ENCODE measurements at places on chromosomes 3 and 15.

- no peak for DNase-seq
Observed at GRCh38 chr3:73394240-73394639, 230.5 kb downstream of the PDZRN3 start.

- DNase-seq: no peak
Observed at GRCh38 chr15:31347067-31347975, 20.7 kb downstream of the KLF13 start.

DNA sequence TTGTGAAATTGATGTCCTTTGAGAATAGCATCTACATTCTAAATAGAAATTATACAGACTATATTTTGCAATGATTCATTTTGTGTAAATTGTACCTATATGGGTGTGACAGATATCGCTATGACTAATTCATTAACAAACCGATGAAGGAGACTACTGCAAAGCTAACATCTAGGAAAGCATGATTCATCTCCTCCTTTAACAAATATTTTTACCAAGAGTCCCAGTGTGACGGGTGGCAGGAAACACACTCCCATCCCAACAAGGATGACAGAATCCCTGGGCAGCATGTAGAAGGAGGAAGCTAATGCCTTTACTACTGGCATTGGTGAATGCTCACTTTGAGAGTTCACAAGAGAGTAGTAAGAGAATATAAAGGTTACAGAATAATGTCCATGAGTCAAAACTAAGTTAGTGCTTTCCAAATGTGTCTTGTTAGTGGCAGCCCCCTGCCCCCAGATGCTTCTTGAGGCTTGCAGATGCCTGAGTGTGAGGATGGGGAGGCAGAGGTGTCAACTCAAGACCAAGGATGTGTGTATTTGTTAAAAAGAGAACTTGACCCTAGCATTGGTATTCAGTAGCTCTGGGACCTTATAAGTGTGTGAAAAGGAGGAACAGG is 180.6 kb downstream of the FMN1 start:
- DNase-seq: no peak

GRCh38 chr15:96330064-96330449 is 443 bp upstream of the NR2F2 start:
- DNase-seq: no peak

GRCh38 chr3:172249039-172249438 is 199.2 kb downstream of the GHSR start:
- no peak for DNase-seq

- no peak for DNase-seq
Observed at GRCh38 chr3:138942271-138942670, 4.7 kb downstream of the FOXL2 start.

DNA sequence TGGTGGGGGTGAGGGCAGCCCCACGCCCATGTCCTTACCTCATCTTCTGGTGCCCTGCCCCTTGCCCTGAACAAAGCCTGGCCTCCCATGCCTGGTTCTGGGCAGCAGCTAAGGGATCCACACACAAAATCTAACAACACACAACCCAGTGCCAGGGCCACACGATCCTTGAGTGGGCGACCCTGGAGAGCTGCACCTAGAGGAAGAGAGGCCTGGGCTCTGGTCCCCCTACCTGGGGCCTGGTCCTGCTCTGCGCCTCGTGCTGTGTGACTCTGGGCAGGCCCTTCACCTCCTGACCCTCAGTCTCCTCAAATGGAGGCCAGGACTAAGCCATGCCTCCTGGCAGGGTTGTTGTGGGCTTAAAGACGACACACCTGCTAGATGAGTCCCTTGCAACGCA is 20.0 kb upstream of the C3orf22 start:
- no peak for DNase-seq

- no peak for DNase-seq
Observed at GRCh38 chr3:31203960-31204795, 309.7 kb upstream of the GADL1 start.

- DNase-seq: no peak
Observed at GRCh38 chr15:62432702-62433398, 267.8 kb upstream of the C2CD4B start.

DNA sequence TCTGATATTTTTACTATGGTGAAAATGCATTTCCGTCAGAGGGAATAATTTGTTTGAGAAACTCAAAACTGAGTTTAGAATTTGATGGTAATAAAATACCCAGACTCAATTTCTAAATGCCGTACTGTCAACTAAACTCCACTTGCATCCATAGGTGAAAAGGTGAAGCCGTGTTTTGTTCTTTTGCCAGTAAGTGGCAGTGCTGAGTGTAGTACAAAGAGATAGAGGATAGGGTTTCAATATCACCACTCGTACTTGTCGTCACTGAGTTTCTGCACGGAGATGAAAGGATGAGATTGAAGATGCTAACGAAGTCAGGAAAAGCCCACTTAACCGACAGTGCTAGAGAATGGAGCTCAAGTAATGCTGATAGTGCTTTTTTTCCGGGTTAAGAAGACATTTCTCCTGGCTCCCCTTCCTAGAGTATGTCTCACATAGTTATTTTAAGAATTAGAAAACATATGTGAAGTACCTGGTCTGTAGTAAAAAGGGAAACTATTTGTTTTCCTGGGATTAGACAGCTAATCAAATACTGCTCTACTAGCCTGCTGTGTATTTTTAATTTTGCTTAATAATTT is 345.1 kb downstream of the IL5RA start:
- DNase-seq: no peak

DNA sequence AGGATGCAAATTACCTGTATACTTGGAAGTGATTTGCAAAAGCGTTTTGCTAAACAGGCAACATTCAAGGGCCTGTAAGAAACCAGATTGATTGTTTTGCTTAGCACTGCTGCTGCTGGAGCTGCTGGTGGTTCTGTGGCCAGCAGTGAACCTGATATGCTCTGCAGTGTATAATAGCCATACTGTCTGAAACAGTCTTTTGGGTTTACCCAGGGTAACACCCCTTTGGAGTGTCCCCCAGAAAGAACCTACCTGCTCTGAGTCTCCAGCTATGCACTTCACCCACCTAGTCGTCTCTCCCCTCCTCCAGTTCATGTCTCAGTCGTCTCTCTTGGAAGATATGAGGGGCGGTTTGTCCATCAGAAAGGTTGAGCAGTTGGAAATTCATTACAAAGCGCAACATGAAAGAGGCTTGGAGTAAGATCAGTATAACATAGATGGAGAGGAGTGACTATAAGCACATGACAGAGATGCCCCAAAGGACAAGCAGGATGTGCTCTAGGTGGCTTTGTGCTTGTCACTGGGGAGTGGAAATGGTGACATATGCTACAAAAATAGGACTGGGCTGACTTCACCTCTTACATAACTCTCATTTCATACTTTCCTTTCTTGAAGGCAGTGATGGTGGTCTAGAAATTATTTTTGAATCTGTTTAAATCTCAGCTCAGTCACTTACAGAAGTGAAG is 3.8 kb downstream of the MKRN2 start:
- no peak for DNase-seq

DNA sequence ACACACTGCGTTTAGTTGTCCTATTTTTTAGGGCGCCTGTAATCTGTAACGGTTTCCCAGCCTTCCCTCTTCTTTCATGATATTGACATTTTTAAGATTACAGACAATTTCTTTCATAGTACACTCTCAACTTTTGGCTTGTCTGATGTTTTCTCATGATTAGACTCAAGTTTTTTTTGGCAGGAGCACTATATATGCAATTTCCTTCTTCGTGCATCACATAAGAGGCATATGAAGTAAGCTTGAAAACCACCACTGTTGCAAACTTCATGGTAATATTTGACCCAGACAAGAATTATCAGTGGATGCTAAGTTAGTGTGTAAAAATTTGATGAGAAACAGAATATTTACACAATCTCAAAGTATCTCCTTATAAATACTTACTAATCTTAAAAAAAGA is 119.2 kb upstream of the CMC1 start:
- no peak for DNase-seq

DNA sequence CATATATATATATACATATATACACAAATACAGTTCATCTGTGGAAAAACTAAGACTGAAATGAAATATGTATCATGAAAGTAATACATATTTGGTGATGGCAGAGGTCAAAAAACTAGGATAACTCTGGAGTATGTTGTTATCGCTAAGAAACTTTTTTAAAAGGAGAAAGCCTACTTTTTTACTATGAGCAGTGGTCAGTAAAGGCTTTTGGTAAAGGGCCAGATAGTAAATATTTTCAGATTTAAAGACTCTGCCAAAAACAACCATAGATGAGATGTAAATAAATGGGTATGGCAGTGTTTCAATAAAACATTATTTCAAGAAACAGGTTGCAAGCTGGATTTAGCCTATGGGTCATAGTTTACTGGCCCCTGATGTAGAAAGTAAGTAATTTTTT is 93.8 kb upstream of the TGFBR2 start:
- DNase-seq: no peak

GRCh38 chr3:122927726-122928125 is 99.8 kb downstream of the SEMA5B start:
- no peak for DNase-seq

- DNase-seq: no peak
Observed at GRCh38 chr15:88276821-88277410, 20.4 kb upstream of the NTRK3 start.

Measured in GOT3 (cell line).